ENCODE measurements at places on chromosomes 7 and 10. TPM values are rescaled to one million over a fixed set of nuclear protein-coding genes. Genes with fewer than 3 reads are reported as not detected.

NPY4R2 gene
- total RNA-seq: 0.53 TPM

GDF2 gene
- not detected for total RNA-seq

ENO4 gene
- total RNA-seq: 0.45 TPM

NEUROG3 gene
- total RNA-seq: not detected

LOXL4 gene
- total RNA-seq: 3.2 TPM

ATRNL1 gene
- total RNA-seq: 66.0 TPM

RPEL1 gene
- total RNA-seq: not detected

PNLIPRP3 gene
- total RNA-seq: not detected

- DNase-seq: no peak
- H3K4me3 ChIP-seq: no peak overlapping the region
- H3K27ac ChIP-seq: no peak overlapping the region
- peaks cover 11% of the 10 kb centered on the region for H3K4me1 ChIP-seq
- H3K27me3 ChIP-seq: peaks cover 3% of the 10 kb centered on the region
These were observed 40.8 kb upstream of the HSPA12A start for GRCh38 chr10:116783011-116783655.

GRCh38 chr7:158754746-158755444, 50.3 kb upstream of the NCAPG2 start:
- H3K36me3 ChIP-seq: peaks cover 38% of the 10 kb centered on the region
- H3K4me3 ChIP-seq: no peak overlapping the region
- no peaks in the 10 kb centered on the region for H3K4me1 ChIP-seq
- DNase-seq: no peak

- no peak overlapping the region for H3K27ac ChIP-seq
- H3K4me3 ChIP-seq: no peak overlapping the region
- peaks cover 4% of the 10 kb centered on the region for H3K36me3 ChIP-seq
- H3K27me3 ChIP-seq: no peaks in the 10 kb centered on the region
- DNase-seq: no peak
These were observed 40.2 kb downstream of the CTBP2 start for GRCh38 chr10:125120053-125120710.

GRCh38 chr10:34273340-34273739, 541.8 kb downstream of the PARD3 start:
- H3K27ac ChIP-seq: no peak overlapping the region
- H3K36me3 ChIP-seq: peaks cover 2% of the 10 kb centered on the region
- H3K4me1 ChIP-seq: no peaks in the 10 kb centered on the region
- no peak overlapping the region for H3K4me3 ChIP-seq

DNA sequence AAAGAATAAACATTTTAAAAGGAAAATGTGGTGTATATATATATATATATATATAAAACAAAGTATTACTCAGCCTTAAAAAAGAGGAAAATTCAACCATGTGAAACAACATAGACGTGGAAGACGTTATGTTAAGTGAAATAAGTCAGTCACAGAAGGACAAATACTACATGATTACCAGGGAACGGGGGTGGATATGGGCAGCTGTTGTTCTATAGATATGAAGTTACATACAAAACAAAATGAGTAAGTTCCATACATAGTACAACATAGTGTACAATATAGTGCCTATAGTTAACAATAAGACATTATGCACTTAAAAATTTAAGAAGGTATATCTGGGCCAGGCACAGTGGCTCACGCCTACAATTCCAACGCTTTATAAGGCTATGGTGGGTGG, 48.8 kb downstream of the SGMS1 start:
- H3K36me3 ChIP-seq: peaks cover 1% of the 10 kb centered on the region
- H3K4me3 ChIP-seq: no peak overlapping the region
- no peaks in the 10 kb centered on the region for H3K27me3 ChIP-seq
- no peak overlapping the region for H3K27ac ChIP-seq
- DNase-seq: no peak

DNA sequence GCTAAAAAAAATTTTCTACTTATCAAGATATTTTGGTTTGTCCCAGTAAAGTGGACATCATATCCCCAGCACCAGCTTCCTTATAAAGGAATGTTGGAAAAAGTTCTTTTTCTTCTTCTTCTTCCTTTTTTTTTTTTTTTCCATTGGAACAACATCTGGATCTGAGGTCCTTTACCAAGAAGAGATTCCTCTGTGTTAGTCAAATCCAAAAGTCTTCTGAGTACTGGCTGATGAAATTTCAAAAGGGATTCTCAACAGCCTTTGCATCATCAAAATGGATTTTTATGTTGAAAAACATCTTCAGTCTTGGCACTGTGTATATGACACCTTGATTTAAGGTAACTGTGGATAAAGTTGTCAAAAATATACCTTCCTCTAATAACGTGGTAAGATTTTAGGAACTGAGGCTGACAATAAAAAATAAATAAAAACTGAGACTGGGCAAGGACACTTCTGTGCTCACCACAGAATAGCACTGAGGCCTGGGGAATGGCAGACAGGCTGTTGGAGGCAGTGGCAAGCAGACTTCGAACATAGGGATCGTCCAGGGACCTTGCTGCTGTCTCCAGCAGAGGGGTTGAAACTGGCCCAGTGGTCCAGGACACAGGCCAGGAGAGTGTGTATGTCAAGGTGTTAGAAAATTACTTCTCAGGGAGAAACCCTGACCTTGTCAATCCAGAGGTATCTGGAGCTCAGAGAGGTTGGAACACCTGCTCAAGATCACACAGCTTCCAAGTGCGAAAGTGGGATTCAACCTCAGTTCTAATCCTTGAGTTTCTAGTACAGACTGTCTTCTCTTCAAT, 130.4 kb downstream of the PTPN20 start:
- no peaks in the 10 kb centered on the region for H3K36me3 ChIP-seq
- no peak overlapping the region for H3K27ac ChIP-seq
- no peak overlapping the region for H3K4me3 ChIP-seq
- peaks cover 7% of the 10 kb centered on the region for H3K27me3 ChIP-seq

- no peak overlapping the region for H3K27ac ChIP-seq
- DNase-seq: no peak
- peaks cover 5% of the 10 kb centered on the region for H3K36me3 ChIP-seq
- peaks cover 19% of the 10 kb centered on the region for H3K4me1 ChIP-seq
These were observed 957.8 kb downstream of the NXPH1 start for GRCh38 chr7:9391221-9391620.

GRCh38 chr10:88200312-88201032, 337.0 kb downstream of the PTEN start:
- H3K27me3 ChIP-seq: no peaks in the 10 kb centered on the region
- no peak overlapping the region for H3K4me3 ChIP-seq
- no peaks in the 10 kb centered on the region for H3K36me3 ChIP-seq
- no peaks in the 10 kb centered on the region for H3K4me1 ChIP-seq
- no peak for DNase-seq

- DNase-seq: no peak
- peak overlapping the region; percentile 92 for H3K4me3 ChIP-seq
- H3K27me3 ChIP-seq: no peaks in the 10 kb centered on the region
- peaks cover 1% of the 10 kb centered on the region for H3K36me3 ChIP-seq
- peak overlapping the region; percentile 85 for H3K27ac ChIP-seq
- peaks cover 55% of the 10 kb centered on the region for H3K4me1 ChIP-seq
These were observed 851 bp downstream of the KIFBP start for GRCh38 chr10:68989317-68989990.

DNA sequence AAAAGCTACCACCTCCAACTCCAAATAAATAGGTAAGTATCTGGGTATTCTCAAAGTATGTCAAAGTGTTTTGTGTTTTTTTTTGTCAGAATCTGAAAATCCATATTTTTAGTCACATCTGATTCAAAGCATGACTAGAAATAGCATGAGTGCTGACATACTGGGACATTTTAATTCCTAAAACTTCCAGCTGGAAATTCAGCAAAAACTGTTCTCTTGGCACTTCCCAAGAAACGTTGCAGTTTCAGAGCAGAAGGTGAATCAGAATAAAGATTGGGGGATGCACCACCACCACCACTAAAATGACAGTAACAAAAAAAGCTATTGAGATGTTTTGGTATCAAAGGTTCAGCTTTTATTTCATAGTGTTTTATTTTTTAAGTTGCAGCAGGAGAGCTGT, 724.6 kb upstream of the CELF2 start:
- no peak for DNase-seq
- H3K4me1 ChIP-seq: peaks cover 13% of the 10 kb centered on the region
- peak overlapping the region; percentile 46 for H3K27ac ChIP-seq
- no peak overlapping the region for H3K4me3 ChIP-seq
- no peaks in the 10 kb centered on the region for H3K36me3 ChIP-seq

GRCh38 chr10:80498833-80499741, 38.6 kb upstream of the SH2D4B start:
- peaks cover 82% of the 10 kb centered on the region for H3K4me1 ChIP-seq
- H3K4me3 ChIP-seq: no peak overlapping the region
- peaks cover 5% of the 10 kb centered on the region for H3K36me3 ChIP-seq

DNA sequence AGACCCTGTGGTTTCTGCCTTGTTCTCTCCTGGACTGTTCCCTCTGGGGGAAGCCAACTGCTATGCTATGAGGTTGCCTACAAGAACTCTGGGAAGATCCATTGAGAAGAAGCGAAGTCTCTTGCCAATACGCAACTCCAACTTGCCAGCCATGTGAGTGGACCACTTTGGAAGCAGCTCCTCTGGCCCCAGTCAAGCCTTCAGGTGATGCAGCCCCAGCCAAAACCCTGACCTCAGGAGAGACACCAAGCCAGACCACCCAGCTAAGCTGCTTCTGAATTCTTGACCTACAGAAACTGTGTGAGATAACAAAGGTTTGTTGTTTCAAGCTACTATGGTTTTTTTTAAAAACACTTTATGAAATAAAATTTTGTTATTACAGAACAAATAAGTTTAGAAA, 20.2 kb upstream of the MYL7 start:
- no peak overlapping the region for H3K4me3 ChIP-seq
- no peaks in the 10 kb centered on the region for H3K27me3 ChIP-seq
- H3K36me3 ChIP-seq: no peaks in the 10 kb centered on the region

- H3K36me3 ChIP-seq: no peaks in the 10 kb centered on the region
- no peaks in the 10 kb centered on the region for H3K4me1 ChIP-seq
- H3K27ac ChIP-seq: no peak overlapping the region
- peaks cover 64% of the 10 kb centered on the region for H3K27me3 ChIP-seq
These were observed 8.5 kb upstream of the DRGX start for GRCh38 chr10:49404321-49404878.

- peaks cover 8% of the 10 kb centered on the region for H3K4me1 ChIP-seq
- no peaks in the 10 kb centered on the region for H3K36me3 ChIP-seq
- H3K4me3 ChIP-seq: no peak overlapping the region
- H3K27me3 ChIP-seq: peaks cover 2% of the 10 kb centered on the region
These were observed 14.6 kb upstream of the PRTFDC1 start for GRCh38 chr10:24966962-24967481.

GRCh38 chr7:142455392-142455791, 197.5 kb upstream of the PRSS58 start:
- H3K36me3 ChIP-seq: no peaks in the 10 kb centered on the region
- H3K27me3 ChIP-seq: peaks cover 13% of the 10 kb centered on the region
- peaks cover 14% of the 10 kb centered on the region for H3K4me1 ChIP-seq
- no peak overlapping the region for H3K27ac ChIP-seq
- no peak overlapping the region for H3K4me3 ChIP-seq

Data from chondrocyte (in vitro differentiated cells).